Hematopoietic multipotent progenitor cell (in vitro differentiated cells): ENCODE measurements at places on chromosomes 1 and 21. TPM values are rescaled to one million over a fixed set of nuclear protein-coding genes. Genes with fewer than 3 reads are reported as not detected.

Gene S100A7A
- not detected for total RNA-seq

DNA sequence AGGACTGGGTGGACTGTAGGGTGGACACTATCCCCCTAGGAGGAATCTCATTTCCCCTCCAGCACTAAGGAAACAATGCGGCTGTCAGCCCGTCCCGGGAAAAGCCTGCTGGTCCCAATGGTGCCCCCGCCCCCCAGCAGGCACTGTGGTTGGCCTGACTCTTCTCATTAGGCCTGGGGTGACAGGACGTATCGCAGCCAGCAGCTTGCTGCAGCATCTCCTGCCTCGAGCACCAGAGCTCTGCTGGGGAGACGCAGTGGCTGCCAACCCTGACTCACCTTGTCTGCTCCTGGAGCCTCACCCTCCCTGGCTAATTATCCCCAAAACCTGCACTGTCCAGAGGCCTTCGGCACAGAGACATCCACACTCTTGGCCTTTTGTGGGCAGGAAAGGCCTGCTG, 115.1 kb upstream of the GJB5 start:
- DNase-seq: no peak

- no peak for DNase-seq
Measured at GRCh38 chr1:116806671-116807070, 52.4 kb downstream of the CD2 start.

GRCh38 chr1:208101661-208102431, 142.3 kb downstream of the PLXNA2 start:
- no peak for DNase-seq

GRCh38 chr1:95229037-95229436, 5.0 kb upstream of the RWDD3 start:
- DNase-seq: no peak

Gene HES3
- not detected for total RNA-seq

Gene CHI3L1
- 0.81 TPM for total RNA-seq

Gene LCE1C
- not detected for total RNA-seq

GRCh38 chr1:203702130-203702577, 62.8 kb upstream of the LAX1 start:
- peak; percentile 68 for DNase-seq

Gene TAS1R1
- total RNA-seq: not detected

Gene EFCAB7
- 3.0 TPM for total RNA-seq

GRCh38 chr21:43188592-43189210, 19.9 kb downstream of the CRYAA start:
- no peak for DNase-seq

Gene NECTIN4
- total RNA-seq: under 0.01 TPM

DNA sequence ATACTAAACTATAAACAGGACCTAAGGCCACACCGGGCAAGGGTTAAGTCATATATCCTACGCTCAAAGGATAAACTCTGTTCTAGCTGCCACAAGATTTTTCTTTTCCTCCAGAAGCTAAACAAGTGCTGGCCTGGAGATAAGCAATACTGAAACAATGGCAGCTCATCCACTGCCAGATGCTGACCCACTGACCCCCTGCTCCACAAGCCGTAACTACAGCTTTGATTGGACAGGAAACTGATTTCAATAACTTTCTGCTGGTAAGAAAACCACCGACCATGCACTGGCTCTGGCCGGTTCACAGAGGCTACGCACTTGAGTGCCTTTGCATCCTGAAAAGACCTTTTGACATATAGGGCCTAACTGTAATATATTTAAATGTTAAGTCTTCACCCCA, 51.3 kb upstream of the PLA2G2C start:
- DNase-seq: no peak

Gene METTL13
- 33.1 TPM for total RNA-seq

GRCh38 chr1:235910357-235911299, 43.9 kb upstream of the LYST start:
- no peak for DNase-seq

DNA sequence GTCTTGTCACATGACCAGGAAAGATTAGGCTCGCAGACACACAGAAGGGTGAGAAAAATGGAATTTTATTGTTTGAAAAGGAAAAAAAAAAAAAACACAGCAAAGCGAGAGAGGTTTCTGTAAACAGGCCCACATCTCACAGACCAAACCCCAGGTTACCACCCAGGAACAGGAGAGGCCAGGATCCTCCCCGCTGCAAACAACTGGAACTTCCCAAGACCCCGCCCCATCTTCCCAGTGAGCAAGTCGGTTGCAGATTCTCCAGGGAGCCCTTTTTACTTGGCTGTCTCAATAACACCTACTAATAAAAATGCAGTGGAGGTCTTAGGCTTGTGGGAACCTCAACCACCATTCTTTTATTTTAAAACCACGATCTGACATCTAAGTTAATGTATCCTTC, 84.7 kb upstream of the ETS2 start:
- no peak for DNase-seq

Gene ANKRD65
- 0.54 TPM for total RNA-seq

Gene SPRR3
- total RNA-seq: not detected

DNA sequence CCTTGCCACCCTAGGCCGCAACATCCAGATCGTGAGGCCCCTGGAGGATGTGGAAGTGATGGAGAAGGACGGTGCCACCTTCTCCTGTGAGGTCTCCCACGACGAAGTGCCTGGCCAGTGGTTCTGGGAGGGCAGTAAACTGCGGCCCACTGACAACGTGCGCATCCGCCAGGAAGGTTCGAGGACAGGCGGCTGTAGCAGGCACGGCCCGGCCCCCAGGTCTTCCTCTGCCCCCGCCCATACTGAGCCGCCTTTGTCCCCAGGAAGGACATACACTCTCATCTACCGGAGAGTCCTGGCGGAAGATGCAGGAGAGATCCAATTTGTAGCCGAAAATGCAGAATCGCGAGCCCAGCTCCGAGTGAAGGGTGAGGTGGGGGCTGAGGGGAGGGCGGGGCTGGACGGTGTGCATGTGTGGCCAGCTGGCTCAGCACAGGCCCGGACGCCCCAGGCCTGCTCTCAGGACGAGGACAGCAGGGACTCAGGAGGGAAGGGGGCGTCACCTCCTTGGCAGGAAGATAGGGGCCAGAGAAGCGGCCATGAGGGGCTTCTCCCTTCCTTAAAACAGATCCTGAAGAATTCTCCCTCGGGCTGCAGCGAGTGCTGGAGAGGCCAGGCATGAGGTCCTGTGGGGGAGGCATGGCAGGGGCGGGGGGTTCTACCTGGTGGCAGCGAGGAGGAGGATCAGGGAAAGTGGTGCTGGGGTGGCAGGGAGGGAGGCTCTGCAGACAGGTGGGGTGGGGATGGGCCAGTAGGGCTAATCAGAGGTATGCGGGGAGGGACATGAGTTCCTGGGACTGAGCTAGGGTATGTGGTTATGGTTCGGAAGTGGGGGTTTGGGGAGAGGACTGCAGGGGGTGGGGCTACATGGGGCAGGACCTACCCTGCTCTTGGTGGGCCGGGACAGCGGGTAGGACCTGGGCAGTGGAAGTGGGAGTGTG, 69.9 kb downstream of the OBSCN start:
- no peak for DNase-seq

Gene ACKR1
- total RNA-seq: 0.27 TPM

DNA sequence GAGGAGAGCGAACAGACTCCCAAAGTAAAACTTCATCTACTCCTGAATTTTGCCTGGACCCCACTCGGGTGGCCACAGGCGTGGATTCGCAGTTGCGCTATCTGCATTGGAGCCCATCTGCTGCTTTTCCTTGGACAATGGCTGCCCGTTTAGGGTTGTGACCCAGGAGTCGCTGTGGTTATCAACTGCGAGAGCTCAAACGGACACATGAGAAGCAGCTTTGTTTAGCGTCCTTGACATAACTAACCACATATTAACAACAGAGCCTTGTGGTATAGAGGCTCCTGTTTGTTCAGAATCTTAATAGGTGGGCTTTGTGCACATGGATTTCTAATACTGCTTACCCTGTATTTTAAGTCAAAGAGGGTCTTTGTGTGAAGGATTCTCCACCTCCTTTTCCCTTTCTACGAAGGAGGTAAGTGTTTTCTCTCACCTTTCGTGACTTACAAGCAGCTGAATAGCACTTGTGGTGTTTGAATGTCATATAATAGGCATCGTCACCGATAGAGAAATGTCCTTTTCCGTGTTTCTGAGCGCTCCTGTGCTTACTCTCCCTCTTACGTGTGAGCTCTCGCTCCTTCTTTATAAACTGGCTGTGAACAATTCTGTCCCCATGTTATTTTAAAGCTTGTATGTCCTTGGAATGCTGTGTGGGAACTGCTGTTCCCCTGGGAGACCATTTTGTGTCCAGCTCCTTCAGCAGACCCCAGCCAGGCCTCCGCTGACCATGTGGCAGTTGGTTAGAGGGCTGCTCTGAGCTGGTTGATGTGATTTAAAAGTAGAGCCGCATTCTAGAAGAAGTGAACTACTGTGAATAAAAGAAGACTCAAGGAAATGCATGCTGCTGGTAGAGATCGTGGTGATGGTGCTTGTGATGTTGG, 441.4 kb downstream of the RPS6KC1 start:
- no peak for DNase-seq
